SK-N-SH treated with all-trans-retinoic acid at 6 μM for 48 hours (cell line): ENCODE measurements at places on chromosomes 4 and X.

GRCh38 chr4:153518637-153519389, 52.7 kb downstream of the TMEM131L start:
- no peak for ATAC-seq

DNA sequence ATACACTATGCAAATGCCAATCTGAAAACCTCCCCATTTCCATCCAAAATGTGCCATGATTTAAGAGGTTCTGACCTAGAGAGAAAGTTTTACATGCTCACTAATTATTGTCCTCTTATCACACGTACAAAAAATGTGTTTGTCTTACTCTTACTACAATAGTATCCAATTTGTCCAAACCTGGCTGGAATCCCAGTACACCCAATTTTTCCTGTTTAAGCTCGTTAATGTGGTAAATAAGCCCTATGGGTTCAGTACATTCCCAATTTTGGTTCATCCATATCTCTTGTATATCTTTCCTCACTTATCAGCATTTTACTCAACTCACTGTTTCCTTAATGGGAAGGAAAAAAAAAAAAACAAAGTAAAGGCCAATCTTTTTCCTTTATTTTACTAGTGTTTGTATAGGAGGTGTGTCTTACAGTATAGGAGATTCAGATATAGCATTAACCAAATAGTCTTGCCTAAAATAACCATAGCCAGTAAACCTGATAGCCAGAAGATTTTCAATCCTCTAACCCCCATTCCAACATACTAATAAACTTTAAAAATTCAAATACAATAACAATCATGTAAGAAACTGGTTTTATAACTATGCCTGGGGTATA, 109.8 kb downstream of the PARM1 start:
- no peak for ATAC-seq

DNA sequence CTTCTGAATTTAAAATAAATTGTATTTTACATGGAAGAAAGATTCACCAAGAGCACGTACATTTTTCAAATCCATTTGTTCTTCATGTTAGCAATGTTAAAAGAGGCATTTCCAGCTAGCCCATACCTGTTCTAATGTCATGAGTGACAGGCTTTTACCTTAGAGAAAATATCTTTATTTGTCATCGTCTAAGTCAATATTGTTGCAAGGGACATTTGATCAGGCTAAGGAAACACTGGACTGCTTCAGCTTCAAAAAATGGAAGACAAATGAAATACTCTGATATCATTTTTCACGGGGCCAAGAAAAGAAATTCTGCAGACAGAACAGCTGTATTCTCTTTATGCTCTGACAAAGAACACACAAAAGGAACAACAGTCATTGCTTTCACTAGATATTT, 207.7 kb downstream of the RCHY1 start:
- ATAC-seq, result no peak

- ATAC-seq, result no peak
These were observed 5.5 kb downstream of the SEC31A start for GRCh38 chr4:82885410-82885809.

GRCh38 chrX:9293051-9293496, 171.8 kb upstream of the TBL1X start:
- no peak for ATAC-seq

- peak; percentile 99 for ATAC-seq
These were observed 38.4 kb upstream of the PDLIM3 start for GRCh38 chr4:185573651-185574199.

- peak; percentile 43; the same call in 2 of the 3 replicates for ATAC-seq
These were observed 42.3 kb upstream of the SRD5A3 start for GRCh38 chr4:55303760-55304165.

DNA sequence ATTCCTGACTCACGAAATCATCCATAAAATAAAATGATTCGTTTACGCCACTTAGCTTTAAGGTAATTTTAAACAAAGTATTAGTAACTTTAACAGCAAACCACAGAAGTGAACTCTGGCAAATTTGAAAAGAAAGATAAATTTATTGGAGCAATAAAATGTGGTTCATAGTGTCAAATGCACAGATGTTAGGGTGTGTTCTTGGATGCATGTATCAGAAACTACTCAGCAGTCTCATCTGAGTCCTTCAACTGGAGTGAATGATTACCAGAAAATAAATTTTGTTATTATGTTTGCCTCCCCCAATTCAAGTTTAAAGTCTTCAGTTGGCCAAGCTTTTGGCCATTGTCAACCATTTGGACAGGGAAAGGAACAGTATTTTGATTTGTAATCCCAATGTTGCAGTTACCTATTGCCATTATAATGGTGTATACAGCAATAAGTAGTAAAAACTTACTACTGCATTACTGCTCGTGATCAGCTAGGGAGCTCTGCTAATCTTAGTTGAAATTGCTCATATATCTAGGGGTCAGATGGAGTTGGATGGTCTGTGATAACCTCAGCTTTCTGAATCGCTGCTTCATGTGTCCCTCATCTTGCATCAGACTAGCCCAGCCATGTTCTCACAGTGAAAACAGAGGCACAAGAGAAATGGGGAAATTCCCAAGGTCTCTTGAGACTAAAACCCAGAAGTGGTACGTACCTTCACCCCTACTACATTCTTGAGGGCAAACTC, 254.6 kb upstream of the KCNIP4 start:
- ATAC-seq, result no peak

DNA sequence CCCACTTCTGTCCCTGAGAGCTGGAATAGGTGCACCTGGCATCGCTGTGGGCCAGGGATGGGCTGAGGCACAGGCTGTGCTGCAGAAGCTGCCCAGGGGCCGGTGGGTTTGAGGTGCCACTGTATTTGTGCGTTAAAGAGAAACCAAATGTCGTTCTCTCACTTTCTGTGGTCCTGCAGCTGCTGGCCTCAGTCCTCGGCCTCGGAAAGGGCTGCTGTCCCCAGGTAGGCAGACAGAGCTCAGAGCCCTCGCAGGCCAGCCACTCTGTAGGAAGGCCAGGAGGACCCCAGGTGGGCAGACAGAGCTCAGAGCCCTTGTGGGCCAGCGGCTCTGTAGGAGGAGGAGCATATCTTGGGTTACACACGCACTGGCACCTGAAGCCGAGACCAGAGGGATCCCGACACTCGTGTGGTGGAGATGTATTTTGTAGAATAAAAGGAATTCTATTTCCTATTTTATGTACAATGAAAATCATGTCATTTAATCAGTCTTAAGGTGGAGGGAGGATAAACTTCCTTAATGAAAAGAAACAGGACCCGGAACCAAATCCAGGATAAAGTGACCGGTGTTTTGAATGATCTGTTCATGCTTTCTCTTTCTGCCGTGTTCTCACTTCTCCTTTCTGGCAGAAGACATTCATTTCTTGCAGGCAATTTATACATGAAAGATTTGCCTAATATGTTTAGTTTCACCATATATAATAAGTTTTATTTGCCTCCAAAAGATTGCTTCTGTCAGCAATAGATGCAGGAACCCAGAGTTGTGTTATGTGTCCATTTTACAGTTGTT, 54.4 kb upstream of the HGFAC start:
- ATAC-seq, result no peak

DNA sequence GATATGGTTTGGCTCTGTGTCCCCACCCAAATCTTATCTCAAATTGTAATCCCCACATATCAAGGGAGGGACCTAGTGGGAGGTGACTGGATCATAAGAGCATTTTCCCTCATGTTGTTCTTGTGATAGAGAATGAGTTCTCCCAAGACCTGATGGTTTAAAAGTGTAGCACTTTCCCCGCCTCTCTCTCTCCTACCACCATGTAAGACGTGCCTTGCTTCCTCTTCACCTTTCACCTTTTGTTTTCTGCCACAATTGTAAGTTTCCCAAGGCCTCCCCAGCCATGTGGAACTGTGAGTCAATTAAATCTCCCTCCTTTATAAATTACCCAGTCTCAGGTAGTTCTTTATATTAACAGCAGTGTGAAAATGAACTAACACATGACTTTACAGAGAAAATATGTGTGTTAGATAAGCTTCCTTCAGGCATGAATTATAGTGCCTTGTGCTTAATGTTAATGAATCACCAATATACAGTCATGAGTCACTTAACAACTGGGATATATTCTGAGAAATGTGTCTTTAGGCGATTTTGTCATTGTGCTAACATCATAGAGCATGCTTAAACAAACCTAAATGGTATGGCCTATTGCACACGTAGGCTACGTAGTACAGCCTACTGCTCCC, 37.9 kb downstream of the PDGFC start:
- peak; percentile 67 for ATAC-seq

DNA sequence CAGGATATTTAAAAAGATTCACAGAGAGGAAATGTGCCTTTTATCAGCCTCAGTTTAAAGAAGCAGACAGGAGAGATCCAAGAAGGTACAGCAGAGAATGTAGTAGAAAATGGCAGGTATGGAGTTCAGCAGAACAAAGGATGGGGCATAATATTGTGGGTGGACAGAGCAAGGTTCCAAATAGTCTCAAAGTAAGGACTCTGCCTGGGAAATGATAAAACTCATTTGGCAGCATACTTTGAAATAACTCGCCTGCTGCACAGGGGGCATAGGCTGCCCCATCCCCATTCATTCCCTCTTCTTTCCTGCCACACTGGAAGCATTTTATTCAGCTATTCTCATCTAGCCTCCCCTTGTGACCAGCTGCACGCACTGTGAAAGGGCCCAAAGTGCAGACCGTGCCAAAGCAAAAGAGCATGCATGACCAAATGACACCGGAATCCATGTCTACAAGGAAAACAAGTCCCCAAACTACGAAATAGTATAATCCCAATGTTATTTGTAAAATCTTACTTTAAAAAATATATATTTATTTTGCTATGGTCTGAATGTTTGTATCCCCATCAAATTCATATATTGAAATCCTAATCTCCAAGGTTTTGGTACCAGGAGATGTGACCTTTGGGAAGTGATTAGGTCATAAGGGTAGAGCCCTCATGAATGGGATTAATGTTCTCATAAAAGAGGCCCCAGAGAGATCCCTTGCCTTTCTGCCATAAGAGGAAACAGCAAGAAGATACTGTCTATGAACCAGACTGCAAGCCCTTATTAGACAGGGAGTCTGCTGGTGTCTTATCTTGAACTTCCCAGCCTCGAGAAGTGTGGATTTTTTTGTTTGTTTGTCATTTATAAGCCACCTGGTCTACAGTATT, 77.4 kb upstream of the PRSS48 start:
- ATAC-seq, result no peak

- ATAC-seq, result no peak
These were observed 220.8 kb downstream of the SHROOM3 start for GRCh38 chr4:76655566-76656479.

DNA sequence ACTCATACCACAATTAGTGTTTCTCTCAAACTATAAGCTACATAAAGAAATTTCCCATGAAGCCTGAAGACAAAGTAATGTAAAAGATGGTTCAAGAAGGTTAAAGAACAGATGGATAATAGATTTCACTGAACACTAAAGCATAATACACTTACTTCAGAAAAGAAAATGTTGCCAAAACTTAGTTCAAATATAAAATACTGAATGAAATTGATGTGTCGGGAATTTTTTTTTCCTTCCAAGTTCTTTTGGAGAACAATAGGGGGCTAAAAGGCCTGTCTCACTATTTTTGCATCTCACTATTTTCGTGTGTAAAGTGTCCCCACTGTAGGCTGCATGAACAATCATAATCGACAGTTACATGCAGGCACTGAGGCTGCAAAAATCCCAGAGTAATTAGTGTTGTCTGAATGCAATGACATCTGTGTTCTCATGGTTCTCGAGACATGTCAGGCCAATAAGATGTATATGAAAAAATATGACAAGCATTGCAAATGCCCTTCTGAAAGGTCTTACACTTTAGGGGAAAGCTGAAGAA, 11.9 kb upstream of the MAB21L2 start:
- no peak; the same call in 2 of the 3 replicates for ATAC-seq

DNA sequence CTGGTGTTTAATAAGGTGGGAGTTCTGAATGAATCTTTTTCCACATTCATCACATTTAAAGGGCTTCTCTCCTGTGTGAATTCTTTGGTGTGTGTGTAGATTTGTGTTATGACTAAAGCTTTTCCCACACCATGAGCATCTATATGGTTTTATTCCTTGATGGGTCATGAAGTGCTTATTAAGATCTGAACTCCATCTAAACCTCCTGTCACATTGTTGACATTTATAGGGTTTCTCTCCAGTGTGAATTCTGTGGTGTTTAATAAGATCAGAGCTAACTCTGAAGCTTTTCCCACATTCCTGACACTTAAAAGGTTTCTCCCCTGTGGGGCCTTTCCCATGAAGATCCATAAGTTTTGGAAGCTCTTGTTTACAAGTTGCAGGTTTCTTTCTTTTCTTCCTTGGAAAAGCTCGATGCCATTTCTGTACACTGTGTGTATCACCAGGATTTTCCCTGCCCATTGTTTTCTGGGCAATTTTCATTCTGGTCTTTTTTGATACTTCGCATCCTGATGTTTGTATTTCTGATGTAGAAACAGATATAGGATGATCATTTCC, 21.9 kb upstream of the ETDC start:
- no peak for ATAC-seq

DNA sequence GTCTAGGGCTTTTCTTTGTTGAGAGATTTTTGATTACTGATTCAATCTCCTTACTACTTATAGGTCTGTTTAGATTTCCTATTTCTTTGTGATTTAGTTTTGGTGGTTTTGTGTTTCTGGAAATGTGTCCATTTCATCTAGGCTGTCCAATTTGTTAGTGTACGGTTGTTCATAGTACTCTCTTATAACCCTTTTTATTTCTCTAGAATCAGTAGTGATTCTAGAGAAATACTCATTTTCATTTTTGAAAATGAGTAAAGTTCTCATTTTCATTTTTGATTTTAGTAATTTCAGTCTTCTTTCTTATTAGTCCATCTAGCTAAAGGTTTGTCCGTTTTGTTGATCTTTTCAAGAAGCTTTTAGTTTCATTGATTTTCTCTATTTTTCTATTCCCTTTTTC, 7.5 kb downstream of the IL13RA1 start:
- no peak for ATAC-seq

DNA sequence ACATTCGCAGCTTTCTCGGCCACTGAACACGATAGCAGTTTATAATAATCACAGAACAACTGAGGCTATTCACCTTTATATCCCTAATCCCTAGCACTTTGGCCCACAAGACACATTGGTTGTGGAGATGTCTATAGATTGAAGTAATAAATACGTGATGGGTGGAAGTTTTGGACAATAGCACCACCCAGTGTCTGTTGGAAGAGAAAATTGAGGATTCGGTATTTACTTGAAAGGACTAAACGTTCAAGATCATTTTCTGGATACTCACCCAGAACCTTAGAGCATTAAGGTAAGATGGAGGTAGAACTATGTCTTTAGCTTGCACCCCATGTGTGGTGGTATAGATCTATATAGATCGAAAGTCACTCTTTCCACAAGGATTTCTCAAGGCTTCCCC, 787 bp upstream of the TMSB15A start:
- peak; percentile 50; the same call in 2 of the 3 replicates for ATAC-seq

- ATAC-seq, result no peak
These were observed 57.0 kb upstream of the TBC1D14 start for GRCh38 chr4:6852582-6852981.
